Stimulated activated CD8-positive, alpha-beta memory T cell treated with anti-CD3 and anti-CD28 coated beads, Interleukin-7, amount 100 ng/mL, for 1 hour (primary cell): ENCODE measurements at places on chromosomes 11 and 22.

DNA sequence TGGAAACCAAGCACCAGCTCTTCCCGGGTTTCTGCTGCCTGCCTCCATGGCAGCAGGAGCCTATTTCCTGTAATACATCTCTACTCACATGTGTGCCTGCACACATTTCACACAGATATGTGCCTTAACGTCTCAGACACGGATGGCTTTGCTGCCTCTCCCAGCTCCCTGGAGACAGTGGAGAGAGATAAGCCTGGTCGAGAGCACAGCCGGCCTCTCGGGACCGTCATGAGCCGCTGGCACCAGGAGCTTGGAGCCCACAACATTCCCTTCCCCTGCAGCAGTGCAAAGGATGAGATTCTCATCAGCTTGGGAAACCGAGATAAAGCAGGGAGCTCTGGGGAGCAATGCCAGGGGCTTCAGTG, 587.7 kb downstream of the BRD1 start:
- no peak for DNase-seq

DNA sequence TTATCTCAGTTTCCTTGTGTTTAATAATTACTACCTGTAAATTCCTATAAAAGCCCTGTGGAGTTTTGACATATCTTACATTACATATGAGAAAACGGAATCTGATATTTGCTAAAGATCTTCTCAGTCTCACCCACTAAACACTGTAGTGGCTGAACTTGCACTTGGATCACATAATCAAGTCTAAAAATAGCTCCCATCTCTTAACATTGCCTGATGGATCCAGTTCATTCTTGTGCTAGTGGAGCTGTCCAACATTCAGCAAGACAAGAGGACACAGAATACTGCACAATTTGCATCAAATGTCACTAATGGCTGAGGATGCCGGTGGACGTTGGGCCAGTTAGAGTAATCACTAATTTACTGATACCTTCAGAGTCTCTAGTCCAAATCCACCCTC, 569.9 kb upstream of the ANO5 start:
- DNase-seq, result no peak

- no peak for DNase-seq
Measured at GRCh38 chr22:31393893-31394292, 5.5 kb upstream of the DRG1 start.

- DNase-seq, result no peak
Measured at GRCh38 chr22:31160328-31160978, 471 bp downstream of the RNF185 start.

GRCh38 chr11:125724125-125724524, 22.0 kb upstream of the PATE1 start:
- DNase-seq, result no peak

GRCh38 chr11:9717719-9718118, 53.8 kb downstream of the SWAP70 start:
- no peak for DNase-seq
